ENCODE measurements at places on chromosomes 1 and 21. TPM values are rescaled to one million over a fixed set of nuclear protein-coding genes. Genes with fewer than 3 reads are reported as not detected.

SPRR5 gene
- not detected for total RNA-seq

SERTAD4 gene
- 0.53 TPM for total RNA-seq

ABCB10 gene
- 15.5 TPM for total RNA-seq

TCP10L gene
- total RNA-seq = 0.86 TPM

NBPF15 gene
- total RNA-seq = 20.4 TPM

PCAT6 gene
- total RNA-seq = 2.9 TPM

F11R gene
- total RNA-seq = 81.0 TPM

KLF17 gene
- 0.43 TPM for total RNA-seq

DAB1 gene
- total RNA-seq = not detected

HSF2BP gene
- 1.8 TPM for total RNA-seq

CELA3B gene
- not detected for total RNA-seq

ORC1 gene
- 20.5 TPM for total RNA-seq

Measured in A549 treated with Hydrocortisone at 1 μM for 4 hours (cell line).